ENCODE measurements at places on chromosomes 16 and 17. TPM values are rescaled to one million over a fixed set of nuclear protein-coding genes. Genes with fewer than 3 reads are reported as not detected.

Gene RHBDF2
- total RNA-seq: 13.3 TPM

Gene ZNF75A
- total RNA-seq: 12.4 TPM

Gene PTX4
- total RNA-seq: not detected

Gene USP6
- not detected for total RNA-seq

Gene FTO
- total RNA-seq: 60.2 TPM

DNA sequence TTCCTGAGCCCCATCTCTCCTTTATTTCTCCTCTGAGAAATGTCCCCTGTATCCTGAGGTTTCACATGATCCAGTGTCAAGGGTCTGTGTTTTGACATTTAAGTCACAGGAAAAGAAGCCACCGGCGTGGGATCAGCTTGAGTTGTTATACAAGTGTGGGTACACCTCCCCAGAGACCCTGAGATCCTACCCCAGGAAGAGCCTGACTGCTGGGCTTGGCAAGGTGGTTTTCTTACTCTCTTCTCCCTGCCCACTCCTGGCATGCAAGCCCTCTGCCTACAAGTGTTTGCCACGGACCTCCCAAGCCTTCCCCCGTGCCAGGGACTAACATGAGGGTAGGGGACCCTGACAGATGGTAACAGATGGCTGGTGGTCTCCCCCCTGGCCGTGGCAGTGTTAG is 2.8 kb upstream of the ARHGAP27 start:
- no peak for DNase-seq

- no peak for DNase-seq
These were observed 49.3 kb downstream of the RMI2 start for GRCh38 chr16:11394593-11394960.

- no peak for DNase-seq
These were observed 135.6 kb upstream of the COX10 start for GRCh38 chr17:13933441-13934276.

DNA sequence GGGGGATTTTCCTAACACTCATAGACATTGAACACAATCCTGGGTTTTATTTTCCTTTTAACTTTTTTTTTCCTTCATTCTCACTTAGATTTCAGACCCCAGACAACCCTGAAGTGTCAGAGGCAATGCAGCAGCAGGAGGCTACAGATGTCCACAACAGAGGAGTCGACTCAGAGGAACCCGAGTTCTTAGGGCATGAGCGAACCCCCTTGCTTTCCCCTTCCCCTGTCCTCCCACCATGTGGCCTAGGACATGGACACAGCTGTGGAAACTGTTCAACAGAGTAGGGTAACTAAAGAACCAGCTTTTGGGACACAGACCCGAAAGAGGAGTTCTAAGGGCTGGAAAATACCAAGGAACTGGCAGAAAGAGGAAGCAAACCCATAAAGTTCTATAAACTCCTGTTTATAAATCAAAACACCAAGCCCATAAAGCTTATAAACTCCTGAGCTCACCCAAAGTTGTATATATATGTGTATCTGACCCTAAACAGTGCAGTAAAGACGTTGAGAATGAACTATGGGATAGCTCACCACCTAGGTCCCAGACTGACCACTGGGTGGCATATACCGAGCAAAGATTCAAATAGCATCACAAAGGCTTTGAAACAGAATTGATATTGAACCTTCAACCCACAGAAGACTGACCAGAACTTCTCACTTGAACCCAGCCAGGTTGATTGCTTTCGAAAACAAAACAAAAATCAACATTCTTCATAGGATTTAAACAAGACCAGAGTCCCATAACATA is 33.9 kb downstream of the CMTM4 start:
- DNase-seq: no peak

GRCh38 chr16:4358831-4359561 is 7.9 kb upstream of the PAM16 start:
- peak; percentile 76 for DNase-seq

- DNase-seq: no peak
These were observed 28.5 kb downstream of the NSMCE1 start for GRCh38 chr16:27239906-27240655.

GRCh38 chr16:53094013-53094630 is 39.3 kb downstream of the CHD9 start:
- peak; percentile 14 for DNase-seq

DNA sequence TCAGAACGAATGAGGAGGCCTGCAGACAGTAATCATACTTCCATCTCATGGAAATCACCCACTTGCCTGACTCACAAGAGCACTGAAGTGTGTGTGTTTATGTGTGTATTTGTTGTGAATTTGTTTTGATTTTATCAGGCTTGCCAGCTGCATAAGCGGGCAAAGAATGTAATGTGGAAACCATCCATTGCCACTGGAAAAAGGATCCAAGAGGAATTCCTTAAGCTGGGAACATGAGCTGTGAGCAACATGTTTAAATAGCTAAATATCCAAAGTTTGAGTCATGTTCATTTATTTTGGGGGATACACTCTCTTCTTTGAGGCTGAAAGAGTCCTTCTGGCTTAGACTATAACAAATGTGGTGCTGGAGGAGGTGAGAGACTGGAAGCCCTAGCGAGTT is 198.4 kb upstream of the TBX2 start:
- DNase-seq: no peak

DNA sequence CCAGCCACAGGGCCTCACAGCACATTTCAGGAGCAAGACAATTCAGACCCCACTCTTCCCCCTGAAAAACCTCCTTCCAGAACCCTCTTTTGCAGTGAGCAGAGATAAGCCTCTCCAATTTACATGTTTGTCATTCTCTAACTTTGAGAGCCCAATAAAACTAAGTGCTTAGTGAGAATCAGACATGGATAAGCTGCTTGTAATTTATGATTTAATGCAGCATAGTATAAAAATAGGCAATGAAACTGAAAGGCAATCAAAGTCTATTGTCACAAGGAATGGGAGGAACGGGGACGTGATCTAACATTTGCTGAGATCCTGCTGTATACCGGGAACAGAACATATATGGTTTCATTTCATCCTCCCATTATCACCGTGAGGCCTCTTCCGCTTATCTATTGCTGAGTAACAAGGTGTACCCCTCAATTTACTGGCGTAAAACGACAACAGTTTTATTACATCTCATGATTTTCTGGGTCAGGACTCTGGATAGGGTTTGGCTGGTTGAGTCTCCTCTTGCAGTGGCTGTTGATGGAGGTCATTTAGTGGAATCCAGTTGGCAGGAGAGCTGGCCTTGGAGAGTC is 597.4 kb downstream of the MAF start:
- no peak for DNase-seq
